ENCODE measurements at places on chromosomes 7 and 10.

DNA sequence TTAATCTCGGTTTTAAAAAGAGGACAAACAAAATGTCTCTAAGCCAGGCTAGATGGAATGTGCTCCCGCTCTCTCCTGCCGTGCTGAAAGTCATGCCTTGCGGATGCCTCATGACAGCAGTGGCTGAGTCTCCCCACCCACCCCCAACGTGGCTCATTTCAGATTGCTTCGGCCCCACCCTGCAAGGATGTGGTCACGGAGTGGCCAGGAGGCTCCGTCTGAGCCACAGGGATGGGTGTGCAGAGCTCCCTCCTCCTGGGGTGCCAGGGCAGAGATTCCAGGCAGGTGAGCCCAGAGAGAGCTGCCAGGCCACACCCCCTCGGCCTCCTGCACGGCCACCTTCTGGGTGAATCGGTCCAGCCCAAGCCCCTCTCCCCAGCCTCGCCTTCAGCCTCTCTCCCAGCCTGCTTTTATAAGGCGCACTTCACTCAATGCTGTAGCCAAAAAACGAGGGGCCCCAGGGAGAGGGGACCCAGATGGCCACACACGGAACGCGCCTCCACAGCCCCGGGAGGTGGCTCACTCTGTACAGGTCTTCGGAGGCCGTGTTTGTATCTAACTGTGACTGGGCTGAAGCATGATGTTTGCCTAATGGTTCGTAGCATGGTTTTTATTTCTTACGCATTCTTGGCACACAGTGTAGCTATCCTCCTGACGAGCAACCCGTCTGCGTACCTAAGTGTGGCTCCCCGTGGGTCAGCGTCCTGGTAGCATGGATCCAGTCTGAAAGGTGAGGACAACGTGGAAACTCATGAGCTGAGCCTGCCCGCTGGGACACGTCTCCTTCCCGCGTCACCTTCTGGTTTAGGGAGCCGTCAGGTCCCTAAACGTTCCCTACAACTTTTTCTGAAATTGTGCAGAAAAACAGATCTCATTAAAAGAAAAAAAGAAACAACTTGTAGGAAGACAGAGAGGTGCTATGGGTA, 413.8 kb upstream of the FOXK1 start:
- DNase-seq = no peak

DNA sequence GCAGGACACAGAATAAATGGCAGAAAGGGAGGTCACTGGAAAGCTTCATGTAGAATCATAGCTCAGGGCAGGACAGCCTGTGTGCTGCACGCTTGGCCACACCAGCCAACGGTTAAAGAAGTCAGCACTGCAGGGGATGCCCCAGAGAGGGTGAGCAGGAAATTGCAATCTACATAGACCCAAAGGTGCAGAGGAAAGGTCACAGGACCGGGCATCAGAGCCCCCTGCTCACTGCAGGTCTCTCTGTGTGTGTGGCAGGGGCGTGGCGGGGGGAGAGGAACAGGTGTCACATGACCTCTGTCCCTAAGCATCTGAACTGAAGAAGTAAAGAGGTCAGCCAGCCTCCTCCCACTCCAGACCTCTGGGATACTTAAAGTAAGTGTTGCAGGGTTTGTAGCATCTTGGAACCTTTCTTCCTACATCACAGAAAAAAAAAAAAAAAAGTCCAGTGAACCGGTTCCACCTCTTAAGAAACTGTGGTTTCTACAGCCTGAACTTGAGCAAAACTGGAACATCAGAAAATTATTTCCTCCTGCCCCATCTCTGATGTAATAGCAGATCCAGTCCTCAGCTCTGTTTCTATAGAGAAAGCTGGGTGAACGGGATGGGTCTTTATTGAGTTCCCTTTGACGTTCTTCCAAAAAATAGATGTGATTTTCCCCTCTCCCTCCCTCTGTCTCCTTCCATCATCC, 64.3 kb downstream of the RGS10 start:
- DNase-seq = no peak

GRCh38 chr7:485188-486081, 34.2 kb downstream of the PDGFA start:
- no peak for DNase-seq

GRCh38 chr7:97734255-97734654, 2.4 kb downstream of the TAC1 start:
- DNase-seq = no peak

DNA sequence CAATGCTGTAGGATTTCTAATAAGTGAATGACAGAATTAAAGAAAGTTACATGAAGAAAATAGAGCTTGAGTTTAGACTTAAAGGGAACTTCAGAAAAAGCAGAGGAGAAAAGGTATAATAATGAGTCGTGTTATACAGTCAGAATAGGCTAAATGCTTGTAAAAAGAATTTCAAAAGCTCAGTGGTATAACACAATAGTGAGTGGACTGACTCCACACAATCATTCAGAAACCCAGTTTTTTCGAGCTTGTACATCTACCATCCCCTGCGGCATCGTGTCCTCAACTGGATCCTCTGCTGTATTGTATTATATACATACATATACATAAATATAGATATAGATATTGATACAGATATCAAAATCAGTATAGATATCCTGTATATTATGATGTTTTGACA, 52.2 kb downstream of the IMMP2L start:
- DNase-seq = no peak

DNA sequence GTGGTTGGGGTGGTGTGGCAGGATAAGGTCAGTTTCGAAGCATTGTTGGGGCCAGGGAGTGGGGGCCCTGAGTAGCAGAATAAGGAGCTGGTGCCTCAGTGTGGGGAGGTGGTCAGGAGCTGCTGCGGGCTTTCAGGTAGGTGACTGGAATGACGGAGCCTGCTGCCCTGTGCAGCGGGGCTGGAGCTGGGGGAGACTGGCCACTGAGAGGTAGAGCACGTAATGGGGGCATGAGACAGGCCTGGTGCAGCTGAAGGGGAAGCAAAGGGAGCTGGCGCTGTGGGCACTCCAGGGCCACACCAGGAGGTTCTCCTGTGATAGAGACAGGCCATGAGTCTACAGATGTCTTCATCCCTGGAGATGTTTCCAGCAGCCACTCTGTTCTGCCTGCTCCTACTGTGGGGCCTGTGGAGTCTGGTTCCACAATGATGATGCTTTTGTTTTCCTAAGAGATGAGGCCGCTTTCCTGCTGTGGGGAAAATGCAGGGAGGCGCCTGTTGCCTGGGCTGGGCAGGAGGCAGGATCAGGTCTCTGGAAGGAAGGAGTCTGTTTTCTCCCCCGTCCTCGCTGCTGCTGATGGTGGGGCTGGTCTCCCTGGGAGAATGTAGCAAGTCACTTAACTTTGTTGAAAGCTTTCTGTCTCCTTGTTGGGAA, 31.1 kb downstream of the NUB1 start:
- DNase-seq = no peak

GRCh38 chr7:12401538-12402364, 1.9 kb downstream of the VWDE start:
- DNase-seq = no peak

- no peak for DNase-seq
Observed at GRCh38 chr7:158367634-158367982, 220.0 kb downstream of the PTPRN2 start.

DNA sequence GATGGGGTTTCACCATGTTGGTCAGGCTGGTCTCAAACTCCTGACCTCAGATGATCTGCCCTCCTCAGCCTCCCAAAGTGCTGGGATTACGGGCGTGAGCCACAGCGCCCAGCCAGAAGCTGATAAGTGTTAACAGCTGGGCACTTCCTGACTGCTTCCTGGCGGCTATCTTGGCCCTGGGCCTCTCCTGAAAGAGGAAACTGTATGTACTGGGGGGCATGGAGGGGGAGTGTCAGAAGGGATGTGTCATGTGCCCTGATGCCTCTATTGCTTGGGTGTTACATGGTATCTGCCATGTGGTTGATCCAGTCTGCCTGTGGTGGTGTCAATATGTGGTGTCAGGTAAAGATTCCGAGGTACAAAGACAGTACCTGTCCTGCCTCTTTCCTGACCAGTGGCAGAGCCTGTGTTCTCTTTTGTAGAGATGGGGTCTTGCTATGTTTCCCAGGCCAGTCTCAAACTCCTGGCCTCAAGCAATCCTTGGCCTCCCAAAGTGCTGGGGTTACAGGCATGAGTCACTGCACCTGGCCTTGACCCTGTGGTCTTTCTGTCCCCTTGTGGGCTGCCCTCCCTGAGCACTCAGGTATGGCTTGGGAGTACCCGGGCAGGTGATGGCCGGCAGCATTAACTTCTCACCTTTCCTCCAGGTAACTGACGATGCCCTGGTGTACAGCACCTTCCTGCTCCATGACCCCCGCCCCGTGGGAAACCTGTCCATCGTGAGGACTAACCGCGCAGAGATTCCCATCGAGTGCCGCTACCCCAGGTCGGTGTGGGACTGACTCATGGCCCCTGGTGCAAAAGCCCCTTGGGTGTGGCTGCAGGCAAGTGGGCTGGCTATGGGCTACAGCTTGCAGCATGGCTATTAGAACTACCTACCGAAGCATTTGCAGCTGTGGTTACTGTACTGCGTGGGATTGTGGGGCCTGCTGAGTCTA, 4.4 kb downstream of the ZP3 start:
- no peak for DNase-seq

GRCh38 chr10:95604630-95605029, 43.5 kb upstream of the SORBS1 start:
- DNase-seq = no peak

DNA sequence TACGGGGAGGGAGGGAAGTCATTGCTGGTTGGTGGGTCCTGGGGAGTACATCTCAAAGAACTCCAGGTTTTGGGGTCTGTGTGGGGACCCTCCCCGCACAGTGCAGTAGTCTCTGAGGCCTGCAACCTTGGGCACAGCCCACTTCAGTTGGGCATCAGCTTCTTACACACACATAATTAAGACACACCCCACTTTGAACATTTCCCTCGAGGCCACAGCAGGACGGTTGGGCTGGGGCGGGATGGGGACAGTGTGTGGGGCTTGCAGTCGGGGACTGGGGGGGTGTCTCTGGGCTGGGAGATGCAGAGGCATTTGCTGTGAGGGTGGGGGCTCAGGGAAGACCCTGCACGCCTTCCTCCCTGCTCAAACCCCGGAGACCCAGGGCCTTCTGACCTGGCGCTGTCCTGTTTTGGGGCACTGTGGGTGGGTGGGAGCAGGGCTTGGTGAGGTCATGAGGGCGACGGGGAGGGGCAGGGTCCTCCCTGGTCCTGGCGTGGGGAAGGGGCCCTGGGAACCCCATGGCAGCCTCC, 1.3 kb downstream of the LFNG start:
- no peak for DNase-seq

GRCh38 chr7:106623853-106624252, 37.1 kb downstream of the CCDC71L start:
- no peak for DNase-seq

- DNase-seq = no peak
Observed at GRCh38 chr10:88270061-88270808, 312.9 kb downstream of the RNLS start.

DNA sequence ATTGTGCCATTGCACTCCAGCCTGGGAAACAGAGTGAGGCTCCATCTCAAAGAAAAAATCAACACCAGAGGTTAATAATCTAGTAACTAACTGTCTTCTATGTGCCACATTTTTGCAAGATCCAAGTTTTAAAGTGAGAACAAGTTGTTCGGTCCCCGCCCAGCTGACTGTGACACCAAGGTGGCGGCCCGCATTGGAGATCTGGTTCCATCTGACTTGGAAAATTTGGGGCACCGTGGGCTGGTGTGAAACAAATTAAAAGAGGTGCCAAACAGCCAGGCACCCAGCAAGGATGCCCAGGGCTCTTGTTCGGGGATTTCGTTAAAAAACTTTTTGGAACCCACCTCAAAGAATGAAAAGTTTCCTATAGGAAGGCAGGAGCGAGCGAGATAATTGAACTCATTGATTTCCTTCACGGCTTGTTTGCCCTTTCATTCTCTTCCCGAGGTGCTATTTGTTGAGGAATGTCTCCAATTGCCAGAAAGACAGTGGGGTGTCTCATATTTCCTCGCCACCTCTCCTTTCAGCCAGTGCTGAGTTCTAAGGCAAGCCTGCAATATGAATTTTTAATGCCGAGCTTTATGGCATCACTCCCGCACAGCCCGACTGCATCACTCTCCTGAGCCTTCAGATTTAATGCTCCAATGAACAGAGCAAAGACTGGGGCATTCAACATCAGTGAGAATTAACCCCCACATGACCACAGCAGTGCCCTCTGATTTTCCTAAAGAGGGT, 156.9 kb upstream of the SH2B2 start:
- no peak for DNase-seq

- DNase-seq = no peak
Observed at GRCh38 chr10:131678171-131678570, 222.6 kb upstream of the PPP2R2D start.

DNA sequence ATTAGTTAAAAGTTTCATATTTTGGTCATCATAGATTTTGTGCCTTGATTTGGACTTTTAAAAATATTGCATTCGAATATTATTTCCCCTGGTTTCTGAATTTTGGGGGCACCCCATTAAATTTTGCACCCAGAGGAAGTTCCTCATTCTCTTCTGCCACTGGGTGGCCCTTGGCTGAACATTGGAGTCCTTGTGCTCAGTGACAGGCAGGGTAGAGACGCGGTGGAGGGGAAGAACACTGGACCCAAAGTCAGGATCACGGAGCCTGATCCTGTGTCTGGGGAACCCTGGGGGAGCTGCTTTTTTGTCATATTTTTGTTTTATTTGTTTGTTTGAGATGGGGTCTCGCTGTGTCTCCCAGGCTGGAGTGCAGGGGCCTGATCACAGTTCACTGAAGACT, 74.7 kb downstream of the MKI67 start:
- DNase-seq = no peak

- DNase-seq = no peak
Observed at GRCh38 chr10:25852364-25852941, 81.6 kb upstream of the MYO3A start.

GRCh38 chr10:20114179-20114578, 297.9 kb downstream of the PLXDC2 start:
- DNase-seq = no peak

- no peak for DNase-seq
Observed at GRCh38 chr10:75057680-75058079, 53.8 kb upstream of the SAMD8 start.

DNA sequence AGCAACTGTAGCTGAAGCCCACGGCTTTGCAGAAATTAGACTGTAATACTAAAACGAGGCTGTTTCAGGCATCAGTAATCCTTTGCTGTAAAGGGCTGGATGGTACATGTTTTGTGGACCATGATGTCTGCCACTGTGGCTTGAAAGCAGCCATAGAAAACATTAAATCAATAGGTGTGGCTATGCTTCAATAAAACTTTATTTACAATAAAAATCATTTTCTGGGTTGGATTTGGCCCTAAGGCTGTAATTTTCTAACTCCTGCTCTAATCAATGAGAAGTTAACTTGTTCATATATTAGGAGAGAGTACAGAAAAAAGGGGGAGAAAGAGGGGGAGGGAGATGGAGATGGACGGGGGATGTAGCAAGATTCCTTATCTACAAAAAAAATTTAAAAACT, 183.4 kb downstream of the PIP4K2A start:
- no peak for DNase-seq

- DNase-seq = no peak
Observed at GRCh38 chr7:39285256-39285655, 280.9 kb upstream of the YAE1 start.

DNA sequence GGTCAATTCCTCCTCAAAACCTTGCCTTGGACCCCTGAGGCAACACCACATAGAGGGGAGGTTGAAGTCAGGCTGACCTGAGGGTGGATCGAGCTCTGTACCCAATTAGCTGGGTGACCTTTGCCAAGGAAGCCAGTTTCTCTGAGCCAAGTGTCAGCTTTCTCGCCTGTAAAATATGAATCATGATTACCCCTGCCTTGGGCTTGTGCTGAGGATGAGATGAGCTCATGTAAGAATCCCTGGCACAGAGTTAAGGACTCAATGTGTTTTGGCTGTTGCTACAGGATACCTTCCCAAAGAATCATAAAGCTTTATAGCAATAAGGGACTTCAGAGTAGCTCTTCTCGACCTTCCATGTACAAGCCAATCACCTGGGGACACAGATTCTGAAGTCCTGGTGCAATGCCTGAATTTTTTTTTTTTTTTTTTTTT, 43.5 kb upstream of the CACUL1 start:
- DNase-seq = no peak
